Body of pancreas (tissue), 4 donors: ENCODE measurements at places on chromosomes 7 and 10.
A peak's percentile ranks its signal among the peaks of the same experiment; 100 is the strongest.

- no peak for DNase-seq
These were observed 25.6 kb downstream of the FAM171A1 start for GRCh38 chr10:15345450-15345849.

DNA sequence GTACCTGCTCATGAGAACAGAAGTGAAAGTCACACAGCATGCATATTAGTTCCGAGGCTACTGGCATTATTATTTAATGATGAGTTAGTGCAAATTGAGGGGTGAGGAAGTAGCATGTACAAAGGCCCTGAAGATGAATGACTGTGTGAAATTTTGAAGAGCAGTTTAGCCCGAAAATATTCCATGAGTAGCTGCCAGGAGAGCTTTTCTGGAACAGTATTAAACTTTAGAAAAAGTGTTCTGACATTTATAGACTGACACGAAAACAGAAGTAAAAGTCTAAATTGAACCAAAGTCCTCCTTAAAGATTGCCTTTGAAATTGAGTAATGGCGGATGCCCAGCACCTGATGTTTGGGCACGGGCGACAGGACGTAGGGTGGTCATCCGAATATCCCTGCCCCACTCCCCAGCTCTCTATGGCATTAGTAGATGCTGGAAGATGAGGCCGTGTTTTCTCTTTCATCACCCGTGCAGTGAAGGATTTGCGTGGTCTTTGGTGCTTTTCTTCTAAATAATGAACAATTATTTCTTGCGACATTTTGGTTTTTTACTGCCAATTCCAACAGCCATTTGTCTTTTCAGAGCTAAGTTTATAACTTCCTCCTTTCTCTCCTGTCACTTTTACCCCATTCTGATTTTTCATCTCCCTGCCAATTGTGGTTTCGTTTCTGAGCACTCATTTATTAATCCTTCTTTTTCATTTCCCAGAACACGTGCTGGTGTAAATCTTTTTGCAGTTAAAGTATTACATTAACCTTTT lies 192.6 kb downstream of the MGMT start:
- DNase-seq, result no peak

- DNase-seq, result no peak
These were observed 15.4 kb upstream of the FKBP9 start for GRCh38 chr7:32941681-32942414.

GRCh38 chr7:150556521-150557138 lies 10.6 kb upstream of the GIMAP4 start:
- DNase-seq, result no peak

DNA sequence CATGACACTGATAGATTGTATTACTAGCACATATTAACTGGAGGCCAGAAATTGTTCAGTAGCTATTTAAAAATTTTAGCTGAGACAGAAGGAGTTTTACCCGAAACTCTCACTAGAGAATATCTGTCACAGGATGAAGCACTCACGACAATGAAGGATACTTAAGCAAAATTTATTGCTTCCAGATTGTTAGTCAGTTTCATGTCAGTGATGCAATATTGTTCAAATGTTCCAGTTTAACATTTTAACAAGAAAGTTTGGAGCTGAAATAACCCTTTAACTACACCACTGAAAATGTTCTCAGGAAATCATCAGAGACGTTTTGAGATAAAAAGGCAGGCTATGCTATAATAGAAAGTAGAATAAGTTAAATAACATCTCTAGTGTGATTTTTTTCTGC lies 15.0 kb upstream of the CADPS2 start:
- no peak for DNase-seq

DNA sequence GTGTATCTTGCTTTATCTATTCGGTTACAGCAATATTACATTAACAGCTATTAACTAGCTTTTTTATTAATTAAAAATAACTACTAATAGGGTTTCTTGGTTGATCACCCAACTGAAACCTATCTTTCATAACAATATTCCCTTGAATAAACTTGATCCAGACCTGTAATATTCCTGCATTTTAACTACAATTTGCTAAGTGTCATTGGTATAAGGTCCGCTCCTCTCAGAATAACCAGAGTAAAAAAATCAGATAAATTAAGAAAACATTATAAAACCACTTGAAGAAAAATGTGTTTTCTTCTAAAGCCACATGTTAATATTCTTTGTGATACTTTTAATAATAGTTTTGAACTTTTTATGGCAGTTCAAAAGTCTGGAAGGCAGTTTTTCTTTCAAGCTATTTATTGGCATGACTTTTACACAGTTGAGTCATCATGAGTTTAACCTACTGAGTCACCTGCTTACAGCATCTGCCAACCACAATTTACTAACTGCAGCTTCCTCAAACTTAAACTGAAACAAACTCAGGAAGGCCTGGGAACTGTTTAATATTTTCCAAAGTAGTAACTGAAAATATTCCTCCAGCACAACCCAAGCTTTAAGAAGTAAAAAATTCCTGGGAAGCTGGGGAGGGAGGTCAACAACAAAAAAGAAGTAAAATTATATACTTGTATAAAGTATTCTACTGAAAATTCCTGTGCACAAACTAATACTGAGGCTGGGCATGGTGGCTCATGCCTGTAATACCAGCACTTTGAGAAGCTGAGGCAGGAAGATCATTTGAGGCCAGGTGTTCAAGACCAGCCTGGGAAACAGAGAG lies 103.2 kb downstream of the NRBF2 start:
- DNase-seq, result peak; percentile 64

DNA sequence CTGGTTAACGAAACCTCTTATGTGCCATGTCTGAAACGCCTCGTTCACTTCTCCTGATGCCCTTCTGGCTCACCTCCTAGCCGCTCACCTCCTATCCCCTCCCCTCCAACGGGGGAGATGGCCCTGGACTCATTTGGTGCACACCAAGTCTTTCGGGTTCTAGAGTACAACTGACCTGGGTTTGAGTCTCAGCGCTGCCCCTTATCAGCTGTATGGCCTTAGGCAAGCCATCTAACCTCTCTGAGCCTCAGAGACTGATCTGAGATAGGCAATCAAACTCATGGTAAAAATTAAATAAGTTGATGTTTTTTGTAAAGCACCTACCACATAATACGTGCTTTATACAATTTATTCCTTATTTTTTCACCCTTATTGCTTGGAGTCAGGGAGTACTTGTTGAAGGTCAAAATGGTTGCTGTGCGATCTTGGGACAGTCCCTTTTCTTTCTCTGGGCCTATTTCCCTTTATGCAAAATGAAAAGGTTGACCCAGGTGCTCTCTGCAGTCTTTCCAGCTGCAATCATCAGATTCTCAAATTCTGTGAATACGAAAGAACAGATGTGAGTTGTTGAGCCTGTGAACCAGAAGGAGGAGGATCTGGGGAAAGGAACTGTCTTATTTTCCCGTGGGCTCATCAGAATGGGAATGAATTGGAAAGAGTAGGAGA lies 31.2 kb upstream of the PLEKHA1 start:
- DNase-seq, result no peak

DNA sequence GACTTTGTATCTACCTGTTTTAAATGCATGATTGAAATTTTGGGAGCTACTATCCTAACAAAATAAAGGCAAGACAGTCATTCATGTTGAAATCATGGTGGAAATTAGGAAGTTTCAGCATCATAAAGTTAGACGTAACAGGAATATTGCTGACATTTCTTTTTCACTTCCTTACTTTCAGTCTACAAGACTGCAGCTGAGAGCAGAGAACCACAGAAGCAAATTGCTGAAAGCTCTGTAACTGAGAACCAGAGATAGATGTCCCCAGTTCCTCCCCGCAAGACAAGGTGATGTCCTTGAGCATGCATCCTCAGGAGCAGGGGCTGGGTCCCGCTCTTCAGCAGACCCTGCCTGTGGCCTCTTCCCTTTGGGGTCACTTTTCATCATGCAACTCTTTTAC lies 466.3 kb upstream of the POM121L12 start:
- no peak for DNase-seq

DNA sequence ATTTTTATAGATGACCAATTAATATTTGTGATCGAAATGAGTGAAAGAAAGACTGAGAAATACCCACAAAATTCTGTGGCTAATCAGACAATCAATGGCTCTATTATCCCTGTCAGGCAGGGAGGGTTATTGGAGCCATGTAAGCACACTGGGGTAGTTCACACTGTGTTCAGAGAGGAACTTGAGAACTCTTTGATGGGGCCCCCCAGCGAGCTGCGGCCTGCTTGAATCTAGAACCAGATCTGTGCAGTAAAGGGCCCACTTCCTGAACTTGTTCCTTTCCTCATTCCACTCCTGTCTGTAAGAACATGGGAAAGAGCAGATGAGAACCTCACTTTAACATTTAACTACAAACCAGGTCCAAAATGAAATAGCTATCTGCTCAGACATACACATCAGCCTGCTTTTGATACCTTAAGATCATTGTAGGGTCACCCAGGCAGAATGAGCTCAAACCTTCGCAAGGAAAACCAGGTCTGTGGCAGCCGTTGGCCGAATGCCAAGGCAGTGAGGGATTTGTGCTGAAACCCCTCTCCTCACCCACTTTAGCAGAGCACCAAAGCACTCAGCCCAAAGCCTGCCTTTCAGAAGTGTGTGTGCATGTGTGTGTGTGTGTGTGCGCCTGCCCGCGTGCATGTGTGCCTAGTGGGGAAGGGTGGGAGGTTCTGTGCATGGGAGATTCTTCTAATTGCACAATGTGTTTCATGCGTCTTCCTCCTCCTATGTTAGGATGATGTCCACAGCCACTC lies 365.6 kb upstream of the MGMT start:
- DNase-seq, result no peak

DNA sequence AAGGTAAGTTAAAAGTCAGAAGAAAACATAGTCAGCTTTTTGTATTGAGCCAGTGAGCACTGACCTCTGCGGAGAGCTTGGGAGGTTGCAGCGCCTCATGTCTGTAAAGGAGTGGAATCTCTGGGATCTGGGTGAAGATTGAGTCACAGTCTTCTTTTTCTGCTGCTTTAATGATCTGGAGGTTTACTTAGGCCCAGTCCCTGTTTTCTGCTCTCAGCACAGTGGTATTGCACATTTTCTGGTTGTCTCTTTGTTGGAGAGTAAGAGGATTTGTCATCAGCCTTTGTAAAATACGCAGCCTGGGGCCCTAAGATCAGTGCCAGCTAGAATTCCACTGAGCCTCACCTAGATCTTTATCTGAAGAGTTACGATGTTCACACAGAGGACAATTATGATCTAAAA lies 58.3 kb upstream of the GJD4 start:
- DNase-seq, result no peak

DNA sequence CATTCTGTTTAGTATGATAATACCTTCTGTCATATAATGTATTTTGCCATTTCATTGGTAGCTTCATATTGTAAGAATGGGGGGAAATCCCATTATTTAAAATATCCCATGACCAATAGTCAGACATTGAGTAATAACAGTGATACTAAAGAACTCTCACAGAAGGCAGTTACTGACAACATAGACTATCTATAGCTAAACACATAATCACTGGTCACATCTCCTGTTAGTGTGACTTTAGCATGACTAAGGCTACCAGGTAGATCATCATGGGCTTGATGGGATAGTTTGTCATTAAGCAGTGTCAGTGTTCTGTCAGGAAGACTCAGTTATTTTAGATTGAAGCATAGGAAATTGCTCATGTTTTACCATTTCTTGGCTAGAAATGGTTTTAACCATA lies 16.4 kb downstream of the OPN1SW start:
- no peak for DNase-seq

DNA sequence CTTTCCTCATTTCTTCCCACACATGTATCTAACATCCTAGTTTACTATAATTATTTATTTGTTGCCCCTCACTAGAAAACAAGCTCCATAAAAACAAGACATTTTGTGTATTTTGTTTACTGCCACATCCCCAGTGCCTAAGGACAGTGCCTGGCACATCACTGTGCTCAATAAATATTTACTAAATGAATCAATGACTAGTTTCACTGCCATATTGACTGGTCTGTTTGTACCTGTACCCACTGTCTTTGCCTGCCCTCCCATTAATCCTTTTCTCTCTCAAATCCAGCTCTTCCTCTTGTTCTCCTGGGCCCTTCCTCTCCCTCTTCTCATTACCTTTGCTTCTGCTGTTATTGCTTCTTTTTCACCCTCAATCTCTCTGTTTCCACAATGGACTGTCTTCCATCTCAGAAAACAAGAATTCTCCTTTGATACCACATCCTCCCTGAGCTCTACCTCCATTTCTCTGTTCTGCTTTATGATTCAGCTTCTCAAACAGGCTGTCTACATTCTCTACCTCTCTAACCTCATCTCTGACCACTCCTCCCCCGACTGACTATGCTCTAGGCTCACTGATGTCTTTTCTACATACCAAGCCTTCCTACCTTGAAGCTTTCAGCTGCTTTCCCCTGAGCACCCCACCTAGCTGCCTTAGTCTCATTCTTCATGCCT lies 8.3 kb upstream of the FAM133B start:
- DNase-seq, result no peak

DNA sequence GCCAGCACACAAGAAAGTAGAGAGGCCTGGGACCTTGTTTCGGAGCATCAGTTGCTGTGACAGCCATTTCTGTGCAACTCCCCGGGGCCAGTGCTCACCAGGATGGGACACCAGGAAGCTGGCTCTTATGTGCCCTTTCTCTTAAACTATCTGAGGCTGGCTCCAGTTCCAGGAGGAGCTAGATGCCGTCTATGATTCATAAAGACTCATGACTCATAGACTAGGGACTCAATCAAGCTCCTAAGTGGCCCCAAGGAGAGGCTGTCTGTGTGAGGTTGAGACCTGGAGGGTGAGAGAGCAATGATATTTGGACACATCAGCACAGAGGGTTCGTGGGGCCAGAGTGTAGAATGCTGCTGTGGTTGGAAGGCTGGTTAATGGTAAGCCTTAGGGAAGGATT lies 580.1 kb downstream of the CCSER2 start:
- no peak for DNase-seq

- no peak for DNase-seq
These were observed 313.9 kb upstream of the ZNF32 start for GRCh38 chr10:43962346-43963191.

GRCh38 chr10:132877473-132877872 lies 64.9 kb downstream of the CFAP46 start:
- no peak for DNase-seq

GRCh38 chr7:88759230-88760135 lies at the start of gene ZNF804B:
TSS of gene ZNF804B (plus strand) at chr7:88759700. CDS start at chr7:88759977, 277 bp downstream.
- peak; percentile 53 for DNase-seq

- no peak for DNase-seq
These were observed 100.7 kb downstream of the ARL4A start for GRCh38 chr7:12788171-12788570.

- DNase-seq, result no peak
These were observed 1.6 kb downstream of the CHN2 start for GRCh38 chr7:29196191-29196590.

DNA sequence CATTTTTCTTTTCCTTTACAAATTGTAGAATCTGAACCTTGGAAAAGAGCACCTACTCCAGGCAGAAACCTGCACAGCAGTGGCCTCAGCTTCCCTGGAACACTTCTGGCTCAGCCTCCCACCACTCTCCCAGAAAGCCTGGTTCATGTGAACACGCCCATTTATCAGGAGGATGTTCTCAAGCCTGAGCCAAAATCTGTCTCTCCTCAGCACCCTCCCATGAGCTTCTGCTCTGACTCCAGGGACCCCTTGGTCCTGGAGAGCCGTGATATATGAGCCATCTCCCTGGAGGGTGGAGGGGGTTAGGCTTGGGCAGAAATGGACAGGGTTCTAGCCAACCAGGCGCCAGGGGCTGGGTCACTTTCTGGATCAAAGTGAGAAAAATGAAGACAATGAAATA lies 10.1 kb downstream of the GDF2 start:
- DNase-seq, result no peak
